Immature natural killer cell (primary cell): ENCODE measurements at places on chromosomes 13 and 19.

DNA sequence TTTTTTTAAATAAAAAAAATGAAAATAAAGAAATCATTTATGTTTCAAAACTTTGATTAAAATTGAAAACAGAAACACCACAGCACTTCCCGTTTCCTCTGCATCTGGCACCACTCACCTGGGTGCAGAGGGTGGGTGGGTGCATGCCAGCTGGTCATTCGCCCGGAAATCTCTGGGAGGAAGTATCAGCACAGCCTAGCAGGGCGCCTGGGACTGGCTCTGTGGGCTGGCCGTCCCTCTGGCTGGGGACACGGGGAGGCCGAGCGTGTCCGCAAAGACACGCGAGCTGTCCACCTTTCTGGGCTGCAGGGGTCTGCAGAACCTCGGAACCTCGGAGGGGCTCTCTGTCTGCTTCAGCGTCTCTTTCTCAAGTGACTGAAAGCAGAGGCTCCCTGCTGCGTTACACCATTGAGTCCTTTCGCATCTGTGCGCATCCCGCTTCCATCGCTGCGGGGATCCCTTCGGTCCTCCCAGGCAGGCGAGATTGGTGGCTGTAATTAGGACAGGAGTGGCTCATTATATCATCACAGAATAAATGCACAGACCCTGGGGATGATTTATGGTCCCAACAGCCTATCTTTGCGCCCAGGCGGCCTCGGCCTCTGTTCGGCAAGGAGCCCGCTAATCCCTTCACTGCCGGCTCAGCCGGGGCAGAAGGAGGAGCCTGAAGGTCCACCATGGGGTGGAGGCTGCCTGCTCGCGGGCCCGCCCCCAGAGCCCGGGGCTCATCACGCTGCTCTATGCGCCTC, 17.2 kb downstream of the CRTC1 start:
- DNase-seq, result peak; percentile 55

GRCh38 chr19:56348289-56348877, 33.7 kb upstream of the ZSCAN5A start:
- DNase-seq, result no peak

DNA sequence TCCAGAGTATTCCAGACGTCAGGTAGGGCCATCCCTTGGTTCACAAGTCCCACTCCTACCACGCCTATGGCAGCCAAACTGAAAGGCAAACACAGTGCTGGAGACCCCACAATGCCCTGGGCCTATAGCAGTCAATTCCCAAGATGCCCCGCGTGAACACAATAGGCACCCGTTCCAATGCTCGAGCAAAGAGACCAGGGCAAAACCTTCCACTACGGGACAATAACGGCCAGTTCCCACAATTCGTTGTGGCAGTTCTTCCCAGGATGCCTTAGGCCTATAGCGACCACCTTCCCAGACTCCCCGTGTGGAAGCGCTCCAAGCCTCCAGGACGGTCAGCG, 538 bp downstream of the ZNF428 start:
- DNase-seq, result no peak

- no peak for DNase-seq
These were observed 349.6 kb upstream of the PCDH20 start for GRCh38 chr13:61765181-61765742.

DNA sequence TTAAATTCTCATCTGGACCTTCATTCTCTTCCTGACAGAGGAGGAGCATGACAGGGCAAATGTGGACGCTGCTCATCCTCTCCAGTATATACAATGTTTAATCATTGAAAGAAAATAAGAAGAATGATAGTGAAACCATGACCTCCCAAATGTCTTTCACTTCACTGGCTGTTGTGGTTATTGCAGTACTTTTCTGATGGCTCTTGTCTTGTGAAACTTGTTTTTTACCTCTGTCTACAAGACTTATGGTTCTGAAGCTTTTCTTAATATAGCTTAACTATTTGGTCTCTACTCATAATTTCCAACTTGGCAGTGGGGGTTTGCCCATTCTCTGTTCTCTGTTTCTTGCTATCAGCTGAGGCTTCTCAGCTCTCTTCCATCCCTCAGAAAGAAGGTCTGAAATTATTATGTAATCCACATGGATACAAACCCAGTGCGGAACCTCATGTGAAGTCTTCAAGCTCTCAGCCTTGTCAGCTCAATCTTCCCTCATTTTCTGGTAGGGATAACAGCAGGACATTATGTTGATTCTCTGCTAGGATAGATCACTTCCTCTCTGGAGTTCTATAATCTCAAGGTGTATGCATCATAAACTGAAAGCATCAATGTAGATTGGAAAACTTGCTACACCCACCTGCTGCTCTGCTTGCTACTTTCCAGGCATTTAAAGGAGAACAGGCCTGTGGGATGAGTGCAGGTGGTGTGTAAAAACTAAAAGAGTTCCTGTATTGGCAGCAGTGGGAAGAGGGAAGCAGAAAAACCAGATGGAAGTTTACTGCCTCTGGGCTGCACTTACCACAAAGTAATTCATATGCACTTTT, 250.3 kb upstream of the HTR2A start:
- no peak for DNase-seq

GRCh38 chr19:15437355-15438123, 12.2 kb downstream of the WIZ start:
- no peak for DNase-seq

- DNase-seq, result no peak
These were observed 401.2 kb downstream of the SPRY2 start for GRCh38 chr13:79939689-79940088.

DNA sequence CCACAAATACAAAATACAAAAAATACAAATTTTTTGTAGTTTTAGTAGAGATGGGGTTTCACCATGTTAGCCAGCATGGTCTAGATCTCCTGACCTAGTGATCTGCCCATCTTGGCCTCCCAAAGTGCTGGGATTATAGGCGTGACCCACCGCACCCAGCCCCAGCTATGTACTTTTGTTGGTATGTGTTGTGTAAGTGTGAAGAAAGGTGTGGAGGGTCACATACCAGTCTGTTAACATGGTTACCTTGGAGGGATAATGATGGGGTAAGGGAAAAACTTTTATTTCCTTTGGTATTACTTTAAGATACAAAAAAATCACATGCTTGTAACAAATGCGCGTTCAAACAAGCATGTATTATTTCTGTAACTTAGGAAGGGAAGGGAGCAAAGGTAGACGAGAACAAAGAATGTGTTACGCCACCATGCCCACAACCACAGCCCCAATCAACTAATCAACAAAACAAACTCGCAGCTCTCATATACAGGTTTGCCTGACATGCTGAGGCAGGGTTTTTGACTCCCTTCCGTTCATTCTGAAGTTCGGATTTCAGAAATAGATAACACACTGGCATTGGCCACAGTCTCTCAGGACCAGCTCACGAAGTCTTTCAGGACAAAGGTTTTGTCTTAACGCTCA, 13.5 kb upstream of the VWA8 start:
- DNase-seq, result no peak

DNA sequence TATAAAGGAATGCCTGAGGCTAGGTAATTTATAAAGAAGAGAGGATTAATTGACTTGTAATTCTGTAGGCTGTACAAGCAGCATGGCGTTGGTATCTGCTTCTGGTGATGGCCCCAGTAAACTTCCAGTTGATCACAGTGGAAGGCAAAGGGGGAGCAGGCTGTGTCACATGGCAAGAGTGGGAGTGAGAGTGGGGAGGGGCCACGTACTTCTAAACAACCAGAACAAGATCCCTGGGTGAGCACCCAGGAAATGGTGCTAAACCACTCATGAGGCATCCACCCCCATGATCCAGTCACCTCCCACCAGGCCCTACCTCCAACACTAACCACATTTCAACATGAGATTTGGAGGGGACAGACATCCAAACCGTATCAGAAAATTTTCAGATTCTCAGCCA, 3.0 kb upstream of the RNF113B start:
- no peak for DNase-seq

- no peak for DNase-seq
These were observed 111.8 kb upstream of the PABPC3 start for GRCh38 chr13:24984134-24984533.

DNA sequence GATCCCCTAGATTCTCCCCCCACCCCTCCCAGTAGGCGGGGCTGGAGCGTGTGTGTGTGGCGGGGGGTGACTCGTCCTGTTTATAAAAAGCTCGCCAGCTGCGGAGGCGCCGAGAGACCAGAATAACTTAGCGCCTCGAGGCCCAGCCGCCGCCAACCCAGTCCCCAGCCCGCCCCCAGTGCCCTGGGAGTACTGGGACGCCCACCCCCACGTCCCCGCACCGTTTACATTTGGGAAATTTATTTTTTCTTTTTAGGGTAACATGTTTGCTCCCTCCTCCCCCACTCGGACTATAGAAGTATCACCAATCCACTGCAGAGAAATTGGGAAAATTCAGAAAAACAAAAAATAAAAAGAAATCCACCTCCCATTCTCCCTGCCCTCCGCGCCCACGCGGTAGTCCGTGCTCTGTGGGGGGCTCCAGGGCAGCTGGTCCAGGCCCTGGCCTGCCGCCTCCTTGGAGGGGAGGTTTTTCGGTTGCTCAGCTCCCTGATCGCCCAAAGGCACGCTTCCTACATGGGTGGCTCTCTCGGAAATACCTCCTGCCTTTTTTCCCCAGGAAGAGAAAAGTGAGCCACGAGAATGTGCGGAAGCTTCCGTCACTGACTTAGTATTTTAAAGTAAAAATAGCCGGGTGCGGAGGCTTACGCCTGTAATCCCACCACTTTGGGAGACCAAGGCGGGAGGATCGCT, 1.5 kb upstream of the RAB3A start:
- DNase-seq, result peak; percentile 37

DNA sequence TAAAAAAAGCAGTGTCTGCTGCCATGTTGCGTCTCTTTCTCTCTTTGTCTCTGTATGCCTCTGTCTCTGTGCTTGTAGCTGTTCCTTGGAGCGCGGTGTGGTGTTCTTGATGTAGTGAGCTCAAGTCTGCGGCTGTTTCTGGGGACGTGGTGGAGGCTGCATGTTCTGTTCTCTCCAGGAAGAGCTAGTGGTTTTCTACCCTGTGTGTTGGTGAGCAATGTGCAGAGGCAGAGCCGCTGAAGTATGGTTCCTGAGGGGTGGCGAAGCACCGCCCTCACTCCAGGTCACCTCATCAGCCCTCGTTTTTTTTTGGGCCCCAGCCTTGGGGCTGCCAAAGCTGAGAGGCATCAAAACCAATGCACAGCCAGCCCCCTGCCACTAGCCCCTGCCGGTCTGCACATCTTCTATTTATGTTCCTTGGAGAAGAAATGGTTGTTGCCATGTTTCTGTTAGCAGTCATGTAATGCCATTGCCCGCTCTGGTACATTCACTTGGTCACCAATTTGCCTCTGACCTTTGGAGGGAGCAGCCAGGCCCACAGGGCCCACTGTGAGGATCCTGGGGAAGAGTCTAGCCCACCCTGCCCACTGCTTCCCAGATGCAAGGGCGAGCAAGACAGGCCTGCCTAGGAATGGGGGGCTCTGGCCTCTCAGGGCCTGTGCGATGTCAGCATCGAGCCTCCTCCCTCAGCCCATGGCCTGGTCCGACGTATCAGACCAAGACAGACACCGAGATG, 7.2 kb downstream of the HNRNPL start:
- peak; percentile 56 for DNase-seq

DNA sequence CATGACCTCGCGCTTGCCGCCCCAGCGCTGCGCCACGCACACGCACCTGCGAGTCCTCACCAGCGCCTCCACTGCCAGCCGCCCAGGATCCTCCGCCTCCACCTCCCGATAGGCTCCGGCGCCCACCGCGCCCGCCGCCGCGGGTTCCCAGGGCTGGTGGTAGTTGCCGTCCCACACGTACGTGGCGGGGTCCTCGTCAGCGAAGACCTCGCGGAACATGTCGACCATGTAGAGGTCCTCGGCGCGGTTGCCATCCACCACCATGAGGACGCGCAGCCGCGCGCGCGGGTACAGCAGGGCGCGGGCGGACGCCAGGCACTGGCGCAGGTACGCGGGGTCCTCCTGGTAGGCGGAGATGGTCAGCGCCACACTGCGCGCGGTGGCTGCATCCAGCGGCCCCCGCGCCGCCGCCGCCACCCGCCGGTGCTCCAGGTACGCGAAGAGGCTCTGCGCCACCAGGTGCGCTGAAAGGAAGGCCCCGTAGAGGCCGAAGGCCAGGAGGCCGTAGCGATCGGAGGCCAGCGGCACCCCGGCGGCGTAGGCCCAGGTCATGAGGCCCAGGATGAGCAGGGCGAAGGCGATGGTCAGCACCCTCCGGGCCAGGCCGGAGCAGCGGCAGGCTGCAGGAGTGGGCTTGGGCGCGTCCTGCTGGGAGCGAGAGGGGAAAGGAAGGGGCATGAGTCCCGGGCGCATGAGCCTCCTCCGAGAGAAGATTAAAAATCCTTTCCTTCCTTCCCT, 4.4 kb downstream of the HAS1 start:
- no peak for DNase-seq

GRCh38 chr19:14437578-14438140, 4.6 kb downstream of the PKN1 start:
- DNase-seq, result no peak

DNA sequence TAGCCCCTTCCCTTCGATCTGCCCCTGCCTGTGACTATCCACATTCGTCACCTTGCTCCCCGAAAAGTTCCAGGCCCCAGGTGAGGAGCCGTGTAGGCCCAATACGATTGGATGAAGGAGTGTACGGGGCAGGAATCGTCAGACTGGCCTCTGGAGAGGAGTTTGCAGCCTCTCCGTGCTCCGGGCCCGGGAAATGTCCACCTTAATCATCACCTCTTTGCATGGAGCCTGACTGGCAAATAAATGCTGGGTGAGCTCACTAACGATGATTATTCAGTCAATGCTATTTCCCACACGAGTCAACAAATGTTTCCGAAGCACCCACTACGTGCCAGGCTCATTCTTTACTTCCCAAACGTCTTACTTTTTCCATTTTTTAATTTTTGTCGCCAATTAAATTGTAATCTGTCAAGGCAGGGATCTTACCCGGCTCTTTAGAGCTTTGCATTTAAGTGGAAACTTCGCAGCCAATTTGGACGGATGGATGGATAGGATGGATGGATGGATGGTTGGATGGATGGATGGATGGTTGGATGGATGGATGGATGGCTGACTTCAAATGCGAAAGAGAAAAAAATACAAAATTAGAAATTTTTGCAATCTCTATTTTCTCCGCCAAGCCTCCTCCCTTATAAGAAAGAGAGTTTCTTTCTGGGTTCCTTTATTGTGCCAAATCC, 45.8 kb downstream of the TGDS start:
- no peak for DNase-seq

- no peak for DNase-seq
These were observed 43.1 kb upstream of the ZNF681 start for GRCh38 chr19:23801803-23802202.

DNA sequence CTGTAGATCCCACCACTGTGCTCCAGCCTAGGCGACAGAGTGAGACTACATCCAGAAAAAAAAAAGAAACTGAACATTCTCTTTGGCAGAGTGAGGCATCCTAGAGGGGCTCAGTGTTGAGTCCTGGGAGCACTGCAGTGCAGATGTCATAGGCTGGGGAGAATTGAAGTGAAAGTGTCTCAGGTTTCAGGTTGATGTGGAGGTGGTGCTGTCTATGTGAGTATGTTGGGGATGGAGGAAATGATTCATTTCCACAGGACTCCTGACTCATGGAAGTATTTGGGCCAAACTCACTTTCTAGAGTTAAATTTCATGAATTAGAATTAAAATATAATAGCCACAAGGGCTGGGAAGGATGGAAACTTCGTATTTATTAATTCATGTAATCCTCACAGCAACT, 134.4 kb upstream of the TSC22D1 start:
- DNase-seq, result no peak

GRCh38 chr13:21050288-21051197, 10.8 kb downstream of the LATS2 start:
- DNase-seq, result no peak
